ENCODE measurements at places on chromosomes 7 and 10.

- no peak for DNase-seq
Measured at GRCh38 chr10:121981346-121981745, 6.3 kb upstream of the NSMCE4A start.

DNA sequence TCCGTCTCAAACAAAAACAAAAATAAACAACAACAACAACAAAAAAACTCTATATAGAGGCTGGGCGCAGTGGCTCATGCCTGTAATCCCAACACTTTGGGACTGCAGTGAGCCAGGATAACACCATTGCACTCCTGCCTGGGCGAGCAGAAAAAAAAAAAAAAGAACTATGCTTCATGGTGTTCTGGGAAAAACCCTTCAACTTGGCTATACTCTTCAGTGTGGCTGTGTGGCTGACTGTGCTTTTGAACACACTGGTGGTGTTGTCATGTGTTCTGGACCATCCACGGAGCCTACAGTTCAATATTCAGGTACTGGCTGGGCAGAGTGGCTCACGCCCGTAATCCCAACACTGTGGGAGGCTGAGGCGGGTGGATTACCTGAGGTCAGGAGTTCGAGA, 26.5 kb downstream of the SNX8 start:
- DNase-seq, result no peak

GRCh38 chr10:73480158-73480557, 15.7 kb downstream of the PPP3CB start:
- peak; percentile 75 for DNase-seq

GRCh38 chr7:141585592-141586510, 34.6 kb downstream of the AGK start:
- peak; percentile 96 for DNase-seq

DNA sequence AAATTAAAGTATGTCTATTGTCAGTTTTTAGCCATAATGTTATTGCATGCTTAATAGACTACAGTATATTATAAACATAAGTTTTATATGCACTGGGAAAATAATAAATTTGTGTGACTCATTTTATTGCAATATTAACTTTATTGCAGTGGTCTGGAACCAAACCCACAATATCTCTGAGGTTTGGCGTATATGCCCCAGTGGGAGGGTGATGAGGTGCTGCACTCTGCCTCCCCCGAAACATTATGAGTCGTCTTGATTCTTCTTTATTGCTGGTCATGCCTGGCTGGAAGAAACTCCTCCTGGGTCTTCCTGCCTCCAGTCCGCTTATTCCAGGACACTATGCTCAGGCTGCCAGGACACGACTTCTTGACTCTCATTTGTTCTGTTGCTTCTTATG, 88.4 kb downstream of the MTPN start:
- DNase-seq, result peak; percentile 54

GRCh38 chr7:39434012-39434411, 132.2 kb upstream of the YAE1 start:
- no peak for DNase-seq

DNA sequence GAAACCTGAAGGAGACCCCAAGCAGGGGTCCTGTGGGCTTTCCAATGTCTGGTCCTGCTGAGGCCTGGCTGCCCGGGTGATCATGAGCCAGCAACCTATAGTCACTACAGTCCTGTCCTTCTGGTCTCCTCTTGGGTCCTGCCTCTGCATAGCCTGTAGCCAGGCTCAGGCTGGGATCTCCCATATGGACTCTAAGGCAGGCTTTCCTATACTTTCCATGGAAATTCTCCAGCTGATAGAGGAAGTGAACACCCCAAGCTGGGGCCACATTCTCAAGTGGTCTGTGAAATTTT, 26.4 kb downstream of the ANXA8 start:
- DNase-seq, result no peak

DNA sequence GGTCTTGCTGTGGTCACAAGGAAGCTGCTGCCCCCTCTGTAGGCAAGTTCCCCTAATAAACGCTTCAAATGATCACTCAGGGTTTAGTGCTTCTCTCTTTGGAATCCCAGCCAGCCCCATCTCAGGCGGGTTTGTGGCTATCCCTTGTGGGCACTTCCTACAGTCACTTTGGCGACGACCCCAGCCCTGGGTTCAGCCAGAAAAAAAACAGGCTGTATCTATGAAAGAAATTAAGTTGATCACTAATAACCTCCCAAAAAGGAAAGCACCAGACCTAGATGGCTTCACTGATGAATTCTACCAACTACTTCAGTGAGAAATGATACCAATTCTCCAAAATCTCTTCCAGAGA, 208.2 kb downstream of the MAD1L1 start:
- DNase-seq, result no peak

DNA sequence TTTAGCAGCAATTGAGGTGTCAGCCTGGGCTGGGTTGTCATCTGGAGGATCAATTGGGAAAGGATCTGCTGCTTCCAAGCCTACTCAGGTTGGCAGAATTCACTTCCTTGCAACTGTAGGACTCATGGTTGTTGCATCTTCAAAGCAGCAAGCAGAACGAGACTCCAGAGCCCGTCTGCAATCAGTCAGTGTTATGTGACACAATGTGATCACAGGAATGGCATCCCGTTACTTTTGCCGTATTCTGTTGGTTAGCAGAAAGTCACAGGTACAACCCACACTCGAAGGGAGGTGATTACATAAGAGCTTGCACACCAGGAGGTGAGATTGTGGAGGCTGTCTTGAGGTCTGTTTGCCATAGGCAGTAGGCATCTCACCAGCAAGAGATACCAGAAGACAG, 15.4 kb upstream of the LYZL1 start:
- DNase-seq, result no peak

DNA sequence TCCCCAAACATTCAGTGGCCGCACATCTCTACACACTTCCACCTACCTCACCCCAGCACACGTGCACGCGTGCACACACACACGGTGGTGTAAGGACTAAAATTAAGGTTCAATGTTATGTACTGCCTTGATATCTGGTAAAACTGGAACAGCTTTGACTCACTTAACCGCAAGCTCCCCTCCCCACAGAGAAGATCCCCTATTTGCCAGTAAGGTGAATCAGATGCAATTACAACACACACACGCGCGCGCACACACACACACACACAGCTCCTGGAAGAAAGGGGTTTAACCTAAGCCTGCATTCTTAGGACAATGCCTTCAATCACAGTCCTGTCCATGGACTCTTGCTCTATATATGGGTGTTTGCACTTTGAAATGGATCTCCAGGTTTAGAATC, 25.5 kb upstream of the VPS41 start:
- DNase-seq, result peak; percentile 79

- DNase-seq, result no peak
Measured at GRCh38 chr7:47442605-47442865, 139.4 kb downstream of the TNS3 start.

GRCh38 chr10:24254180-24254579, 45.2 kb downstream of the KIAA1217 start:
- DNase-seq, result peak; percentile 6

- no peak for DNase-seq
Measured at GRCh38 chr10:111130471-111130870, 53.6 kb downstream of the ADRA2A start.

DNA sequence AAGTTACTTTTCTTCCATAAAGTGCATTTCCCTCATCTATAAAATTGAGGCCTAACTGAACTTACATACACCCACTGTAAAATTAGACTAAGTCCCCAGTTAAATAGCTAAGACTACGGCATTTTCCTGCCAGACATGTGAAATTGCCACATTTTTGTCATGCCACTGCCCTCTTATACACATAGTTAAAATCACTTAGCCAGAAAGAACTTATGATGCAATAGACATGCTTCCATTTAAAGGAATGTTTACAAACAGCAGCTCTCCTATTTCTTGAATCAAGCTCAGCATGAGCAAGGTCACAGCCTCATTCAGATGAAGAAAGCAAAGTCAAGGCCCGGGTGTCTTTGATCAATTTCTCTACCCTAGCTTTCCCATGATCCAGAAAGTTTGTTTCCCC, 175.7 kb downstream of the LRRN3 start:
- peak; percentile 47 for DNase-seq

DNA sequence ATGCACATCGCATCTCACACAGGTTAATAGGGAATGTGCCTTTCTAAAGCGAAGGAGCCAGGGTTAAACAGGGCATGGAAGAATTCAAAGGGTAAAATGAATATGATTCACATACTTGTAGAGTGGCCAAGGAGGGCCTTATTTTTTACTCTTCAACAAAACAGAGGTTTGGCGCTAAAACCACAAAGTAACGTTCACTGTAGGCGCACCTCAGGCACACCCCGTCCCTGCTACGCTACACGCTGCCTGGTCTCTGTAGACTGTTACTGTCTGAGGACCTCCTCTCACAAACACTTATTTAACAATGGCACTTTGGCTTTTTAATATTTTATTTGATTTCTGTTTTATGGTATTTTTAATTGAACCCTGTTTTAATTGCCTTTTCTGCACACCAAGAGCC, 462.1 kb upstream of the GALNT17 start:
- DNase-seq, result no peak

GRCh38 chr7:3254718-3255117, 46.3 kb upstream of the SDK1 start:
- no peak for DNase-seq

DNA sequence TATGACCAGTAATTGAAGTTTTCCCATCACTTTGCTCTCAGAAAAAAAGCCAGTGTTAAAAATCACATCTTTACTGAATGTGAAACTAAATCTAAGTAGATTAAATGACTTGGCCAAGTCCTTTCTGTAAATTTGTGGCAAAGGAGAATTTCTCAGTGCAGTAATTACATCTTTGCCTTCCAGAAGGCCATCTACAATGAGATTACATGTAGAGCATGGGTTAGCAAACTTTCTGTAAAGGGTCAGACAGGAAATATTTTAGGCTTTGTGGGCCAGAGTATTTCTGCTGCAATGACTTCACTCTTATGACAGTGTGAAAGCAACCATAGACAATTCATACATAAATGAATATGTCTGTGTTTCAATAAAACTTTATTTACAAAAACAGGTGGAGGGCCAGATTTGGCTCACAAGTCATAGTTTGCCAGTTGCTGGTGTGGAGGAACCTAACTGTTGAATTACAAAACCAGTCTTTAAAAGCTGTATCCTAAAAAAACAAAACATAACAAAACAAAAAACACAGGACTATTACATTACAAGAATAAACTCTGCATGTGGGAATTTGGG, 191.0 kb downstream of the TAX1BP1 start:
- no peak for DNase-seq

DNA sequence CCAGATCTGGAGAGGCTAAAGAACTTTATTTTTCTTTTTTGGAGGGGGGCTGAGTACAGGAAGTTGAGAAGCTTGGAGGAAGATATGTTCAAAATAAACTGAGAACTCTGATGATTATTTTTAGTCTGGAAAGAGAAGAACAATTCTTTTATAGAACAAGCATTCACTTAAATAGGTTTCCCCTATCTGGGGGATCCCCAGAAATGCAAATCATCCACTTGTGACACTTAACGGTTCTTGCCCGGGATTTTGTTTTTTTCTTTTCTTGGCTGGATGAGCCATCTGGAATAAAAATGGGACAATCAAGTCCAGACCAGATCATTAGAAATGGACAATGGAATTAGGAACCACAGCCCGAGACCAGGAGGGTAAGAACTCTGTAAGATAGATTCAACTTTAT, 95.9 kb upstream of the EGR2 start:
- DNase-seq, result no peak

- DNase-seq, result no peak
Measured at GRCh38 chr7:122291189-122291588, 13.4 kb downstream of the FEZF1 start.

DNA sequence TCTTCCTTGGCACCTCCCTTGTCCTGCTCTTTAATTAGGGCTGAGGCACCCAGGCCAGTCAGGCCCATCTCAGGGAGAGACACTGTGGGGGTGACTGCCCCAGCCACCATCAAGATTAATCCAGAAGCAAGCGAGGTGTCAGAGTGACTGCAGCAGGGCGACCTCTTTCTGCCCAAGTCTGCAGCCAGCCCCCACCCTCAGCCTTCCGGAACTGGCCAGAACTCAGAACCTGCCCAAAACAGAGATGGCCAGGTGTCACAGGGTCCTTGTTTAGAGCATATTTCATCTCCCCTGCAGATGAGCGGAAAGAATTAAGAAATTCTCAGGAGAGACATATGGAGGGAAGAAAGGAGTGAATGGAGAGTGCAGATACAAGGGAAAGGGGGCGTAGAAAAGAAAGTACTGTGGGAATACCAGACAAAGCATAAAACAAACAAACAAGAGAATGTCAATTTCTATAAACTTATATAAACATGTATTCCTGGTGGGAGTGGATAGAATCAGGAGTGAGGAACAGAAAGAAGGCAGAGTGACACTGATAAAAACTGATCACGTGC, 188.8 kb upstream of the NRP1 start:
- no peak for DNase-seq

DNA sequence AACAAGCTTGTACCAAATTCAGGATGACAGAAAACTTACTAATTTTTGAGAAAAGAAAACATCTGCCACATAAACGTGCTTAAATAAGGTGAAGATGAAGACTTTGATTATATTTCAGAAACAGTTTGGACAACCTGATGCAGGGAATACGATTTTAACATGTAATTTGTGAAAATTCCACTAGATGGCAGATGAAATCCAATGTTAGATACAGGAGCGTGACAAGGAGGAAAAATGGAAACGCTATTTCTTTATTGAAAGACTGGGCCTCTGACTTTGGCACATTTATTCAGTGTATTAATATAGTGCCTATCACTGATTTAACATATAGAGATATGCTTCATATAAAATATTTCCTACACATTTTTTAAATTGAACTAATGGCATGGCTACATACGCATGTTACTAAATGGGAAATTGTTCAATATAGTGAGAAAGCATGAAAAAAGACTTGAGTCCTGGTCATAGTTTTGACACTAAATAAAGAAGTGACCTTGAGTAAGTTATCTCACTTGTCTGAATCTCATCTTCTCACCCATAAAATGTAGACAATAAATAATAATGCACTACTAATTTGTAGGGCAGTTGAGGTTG, 60.7 kb downstream of the CD36 start:
- peak; percentile 74 for DNase-seq

GRCh38 chr10:78202386-78202785, 168.7 kb downstream of the RPS24 start:
- peak; percentile 58 for DNase-seq

- peak; percentile 66 for DNase-seq
Measured at GRCh38 chr7:127678947-127679346, 27.0 kb downstream of the SND1 start.

GRCh38 chr10:71666639-71667386, 52.8 kb downstream of the C10orf105 start:
- no peak for DNase-seq

- no peak for DNase-seq
Measured at GRCh38 chr10:80861882-80862281, 324.2 kb downstream of the SH2D4B start.

- DNase-seq, result no peak
Measured at GRCh38 chr7:109111086-109111485, 541.4 kb downstream of the DNAJB9 start.

- no peak for DNase-seq
Measured at GRCh38 chr10:119408969-119409371, 133.5 kb downstream of the RGS10 start.

- DNase-seq, result no peak
Measured at GRCh38 chr10:118961436-118961835, 68.1 kb upstream of the NANOS1 start.

- DNase-seq, result no peak
Measured at GRCh38 chr7:80106498-80107113, 28.0 kb upstream of the GNAI1 start.

DNA sequence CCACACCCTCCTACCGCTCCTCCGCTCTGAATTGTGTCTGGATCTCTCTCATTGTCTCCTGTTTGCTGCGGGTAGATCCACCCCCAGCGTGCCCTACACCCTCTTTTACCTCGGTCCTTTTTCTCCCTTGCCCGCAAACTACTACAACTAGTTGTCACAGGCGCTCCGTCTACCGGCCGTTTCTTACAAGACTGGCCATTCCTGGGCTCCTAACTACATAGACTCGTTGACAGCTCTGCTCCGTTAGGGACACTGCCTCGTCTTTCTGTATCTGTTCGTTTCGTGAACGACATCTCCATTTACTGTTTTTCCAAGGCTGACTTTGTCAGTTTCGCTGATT, 786 bp downstream of the TAF3 start:
- peak; percentile 44 for DNase-seq

All from M059J (cell line).